ENCODE measurements at places on chromosomes 11 and 22.
A peak's percentile ranks its signal among the peaks of the same experiment; 100 is the strongest.

DNA sequence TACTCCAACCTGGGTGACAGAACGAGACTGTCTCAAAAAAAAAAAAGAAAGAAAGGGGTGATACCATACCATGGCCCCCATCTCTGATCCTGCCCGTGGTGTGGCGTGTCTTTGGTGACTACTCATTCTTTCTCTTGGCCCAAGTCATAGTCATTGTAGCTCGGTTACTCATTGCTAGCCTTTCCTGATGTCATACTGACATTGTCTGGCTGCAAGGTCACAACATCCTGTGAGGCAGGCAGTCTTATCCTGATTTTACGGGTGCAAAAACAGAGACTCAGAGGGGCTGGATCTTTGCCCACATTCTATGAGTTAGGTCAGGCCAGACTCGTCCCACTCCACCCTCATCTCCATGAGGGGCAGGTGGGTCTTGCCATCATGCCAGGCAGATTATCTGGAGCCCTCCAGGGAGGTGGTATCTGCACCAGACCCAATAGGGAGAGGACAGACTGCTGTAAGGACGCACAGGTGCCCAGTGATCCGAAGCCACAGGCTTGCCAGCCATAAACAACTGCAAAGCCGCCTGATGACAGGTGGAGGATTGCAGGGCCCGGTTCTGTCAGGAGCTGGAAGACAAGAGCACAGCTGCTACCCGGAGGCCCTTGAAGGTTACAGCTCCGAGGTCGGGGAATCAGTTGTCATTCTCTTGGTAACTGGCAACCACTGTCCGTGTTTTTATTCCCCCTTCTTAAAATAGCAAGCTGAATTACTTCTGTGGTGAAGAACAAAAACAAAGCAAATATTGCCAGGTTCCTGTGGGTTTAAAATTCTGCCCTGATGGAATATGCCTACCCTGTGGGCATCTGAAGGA is 13.8 kb downstream of the TOM1 start:
- no peak for DNase-seq

- DNase-seq: peak; percentile 8
Observed at GRCh38 chr11:45543808-45544422, 121.5 kb downstream of the CHST1 start.

DNA sequence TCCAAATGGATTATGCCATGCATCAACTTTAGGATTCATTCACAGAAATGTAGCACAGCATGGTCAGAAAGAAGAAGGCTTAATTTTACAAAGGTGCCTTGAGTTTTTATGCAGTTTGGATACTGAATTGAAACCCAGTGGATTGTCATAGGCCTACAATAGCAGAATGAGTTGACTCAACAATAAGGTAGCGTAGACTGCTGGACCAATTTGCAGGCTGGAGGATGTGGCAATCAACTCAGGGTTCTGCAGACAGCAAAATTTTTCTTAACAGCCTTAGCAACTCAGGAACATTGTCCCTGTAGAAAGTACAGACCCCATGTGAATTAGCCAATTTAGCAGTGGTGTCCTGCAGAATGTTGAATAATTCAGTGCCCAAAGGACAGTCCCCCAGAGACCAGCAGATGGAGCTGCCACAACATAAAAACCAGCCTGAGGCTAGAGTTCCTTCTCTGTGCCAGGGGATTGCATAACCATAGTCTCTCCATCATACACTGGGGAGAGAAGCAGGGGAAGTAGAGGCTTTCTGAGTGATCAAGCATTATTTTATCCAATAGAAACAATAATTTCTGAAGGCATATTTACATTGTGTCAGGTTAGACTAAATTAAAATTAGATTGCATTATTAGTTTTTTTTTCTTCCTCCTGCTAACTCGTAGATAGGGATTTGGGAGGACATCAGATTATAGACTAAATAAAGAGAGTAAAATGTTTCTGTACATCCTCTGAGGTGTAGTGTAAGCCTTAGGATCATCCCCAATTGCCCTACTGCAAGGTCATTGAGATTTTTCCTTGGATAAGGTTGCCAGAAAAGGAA is 20.3 kb upstream of the MRPL17 start:
- DNase-seq: peak; percentile 84

DNA sequence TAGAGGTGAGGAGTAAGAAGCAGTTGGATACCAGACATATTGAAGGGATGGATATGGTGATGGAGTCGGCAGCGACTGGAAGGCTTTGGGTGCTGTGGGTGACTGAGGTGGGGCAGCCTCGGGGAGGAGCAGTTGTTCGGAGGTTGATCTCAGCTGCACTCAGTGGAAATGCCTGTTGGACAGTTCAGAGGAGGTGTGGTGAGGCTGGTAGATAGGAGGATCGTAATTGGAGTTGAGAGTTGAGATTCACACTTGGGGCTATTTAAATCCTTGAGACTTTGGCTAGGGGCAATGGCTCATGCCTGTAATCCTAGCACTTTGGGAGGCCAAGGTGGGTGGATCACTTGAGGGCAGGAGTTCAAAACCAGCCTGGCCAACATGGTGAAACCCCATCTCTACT is 6.9 kb downstream of the OTUB1 start:
- no peak for DNase-seq

GRCh38 chr22:46737105-46737975 is 712 bp downstream of the CERK start:
- peak; percentile 50 for DNase-seq

- DNase-seq: no peak
Observed at GRCh38 chr22:49622241-49623105, 205.2 kb downstream of the BRD1 start.

DNA sequence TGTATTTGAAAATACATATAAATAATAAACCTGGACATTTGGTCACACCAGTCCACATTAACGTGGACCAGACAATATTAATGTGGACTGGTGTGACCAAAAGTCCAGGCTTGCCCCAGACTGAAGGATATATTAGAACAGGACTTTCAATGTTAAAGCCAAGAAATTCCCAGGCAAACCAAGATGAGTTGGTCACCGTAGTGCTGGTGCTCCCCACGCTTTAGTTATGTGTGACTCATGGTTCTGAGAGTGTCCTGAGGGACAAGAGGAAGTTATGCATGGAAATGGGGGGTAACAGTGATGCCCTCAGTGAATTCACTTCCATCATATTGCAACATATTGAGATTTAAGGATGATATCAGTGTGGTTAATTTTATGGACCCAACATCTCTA is 31.4 kb downstream of the POU2AF1 start:
- no peak for DNase-seq

GRCh38 chr22:24040946-24041345 is 29.8 kb downstream of the CABIN1 start:
- no peak for DNase-seq

DNA sequence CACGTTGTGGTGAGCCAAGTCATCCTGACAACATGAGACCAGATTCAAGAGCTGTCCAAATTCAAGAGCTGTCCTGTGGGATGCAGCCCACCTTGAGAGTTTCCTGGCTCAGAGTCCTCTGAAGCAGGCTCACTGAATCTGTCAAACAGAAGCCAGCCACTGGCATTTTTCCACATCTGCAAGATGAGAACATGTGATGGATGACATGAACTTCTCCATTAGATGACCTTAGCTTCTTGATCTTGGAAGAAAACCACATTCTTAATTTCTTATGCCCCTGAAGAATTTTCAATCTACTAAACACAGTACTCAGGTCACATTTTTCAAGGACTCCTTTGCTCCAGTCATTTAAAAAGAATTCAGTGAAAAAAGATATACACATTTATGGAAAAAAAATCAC is 291.0 kb downstream of the GUCY1A2 start:
- no peak for DNase-seq

DNA sequence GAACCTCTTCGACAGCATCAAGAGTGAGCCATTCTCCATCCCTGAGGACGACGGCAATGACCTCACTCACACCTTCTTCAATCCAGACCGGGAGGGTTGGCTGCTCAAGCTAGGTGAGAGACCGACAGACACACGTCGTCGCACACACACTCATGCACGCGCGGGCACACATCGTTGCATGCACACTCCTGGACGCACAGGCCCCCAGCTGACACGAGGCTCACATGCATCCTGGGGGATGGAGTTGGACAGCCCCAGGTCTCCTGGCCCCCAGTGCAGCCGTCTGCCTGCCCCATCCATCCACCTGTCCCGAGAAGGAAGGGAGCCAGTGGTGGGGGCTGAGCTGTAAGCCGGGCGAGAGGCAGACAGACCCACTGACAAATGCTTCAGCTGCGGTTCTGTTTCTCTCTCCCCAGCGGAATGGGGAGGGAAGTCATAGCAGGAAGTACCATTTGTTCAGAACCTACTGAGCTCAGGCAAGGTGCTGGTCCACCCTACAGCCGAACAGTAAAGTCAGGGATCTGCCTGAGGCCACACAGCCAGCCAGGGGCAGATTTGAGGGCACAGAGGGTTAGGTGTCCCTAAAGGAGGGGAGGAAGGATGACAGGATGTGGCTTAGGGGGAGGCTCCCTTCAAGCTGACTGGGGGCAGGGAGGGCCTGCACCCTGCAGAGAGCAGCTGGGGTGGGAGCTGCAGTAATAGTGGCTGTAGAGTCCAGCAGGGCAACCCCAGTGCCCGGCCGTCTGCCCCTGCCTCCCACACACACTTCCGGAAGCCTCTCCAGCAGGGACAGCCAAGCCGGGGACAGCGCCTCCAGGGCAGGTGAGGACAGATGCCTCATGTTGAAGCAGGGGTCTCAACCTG is 27.1 kb downstream of the CYTH4 start:
- peak; percentile 81 for DNase-seq

GRCh38 chr11:76049511-76049910 is 156.8 kb downstream of the WNT11 start:
- no peak for DNase-seq

GRCh38 chr22:28983788-28984441 is 77.7 kb downstream of the C22orf31 start:
- DNase-seq: no peak

DNA sequence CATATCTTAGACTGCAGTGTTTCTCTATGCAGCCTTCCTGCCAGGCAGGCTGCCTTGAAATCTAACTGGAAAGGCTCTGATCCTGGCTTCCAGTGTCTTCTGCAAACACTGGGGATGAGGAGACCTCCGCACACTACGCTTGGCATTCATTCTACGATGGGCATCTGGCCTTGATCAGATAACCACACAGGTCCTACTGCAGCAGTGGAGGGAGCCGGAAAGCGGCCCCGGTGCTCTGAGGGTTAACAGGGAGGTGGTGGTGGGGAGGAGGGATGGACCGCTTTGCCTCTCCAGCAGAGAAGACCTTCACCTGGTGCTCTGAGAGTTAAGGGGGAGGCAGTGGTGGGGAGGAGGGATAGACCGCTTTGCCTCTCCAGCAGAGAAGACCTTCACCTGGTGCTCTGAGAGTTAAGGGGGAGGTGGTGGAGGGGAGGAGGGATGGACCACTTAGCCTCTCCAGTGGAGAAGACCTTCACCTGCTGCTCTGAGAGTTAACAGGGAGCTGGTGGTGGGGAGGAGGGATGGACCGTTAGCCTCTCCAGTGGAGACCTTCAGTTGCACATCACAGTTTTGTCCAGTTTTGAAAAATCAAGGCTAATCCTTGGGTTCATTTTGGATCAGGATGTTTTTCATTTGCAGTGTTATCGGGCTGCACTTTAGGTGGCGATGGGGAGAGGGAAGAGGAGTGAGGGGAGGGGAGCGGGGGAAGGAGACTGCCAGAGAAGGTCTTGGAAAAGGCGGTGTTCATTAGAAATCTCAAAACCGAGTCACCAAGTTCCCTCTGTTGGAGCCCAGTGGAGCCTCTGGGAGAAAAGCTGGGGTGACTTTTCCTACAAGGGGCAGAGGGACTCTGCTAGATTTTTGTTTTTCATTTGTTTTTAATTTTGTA is 5.6 kb downstream of the GAL start:
- no peak for DNase-seq

DNA sequence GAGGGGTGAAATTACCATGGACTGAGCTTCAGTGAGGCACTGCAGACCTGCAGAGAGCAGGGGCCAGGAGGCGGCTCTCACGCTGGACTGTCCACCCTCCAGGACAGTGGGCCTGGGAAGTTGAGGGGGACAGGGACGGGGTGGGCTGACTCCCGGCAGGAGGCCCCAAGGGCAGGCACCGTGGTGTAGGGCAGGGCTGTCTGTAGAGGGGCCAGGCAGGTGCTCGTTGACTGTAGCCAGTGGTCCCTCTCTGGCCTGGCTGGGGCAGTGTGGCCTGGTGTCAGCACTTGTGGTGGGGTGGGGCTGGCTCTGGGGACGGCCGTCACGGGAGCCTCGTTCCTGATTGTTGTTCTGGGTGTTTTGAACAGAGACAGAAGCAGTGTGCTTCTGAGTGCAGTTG is 46.4 kb downstream of the MUC6 start:
- DNase-seq: no peak

GRCh38 chr22:20312396-20313191 is 7.3 kb downstream of the DGCR6L start:
- DNase-seq: no peak

GRCh38 chr11:31412946-31413345 is 43.3 kb downstream of the DNAJC24 start:
- DNase-seq: no peak

GRCh38 chr11:73532310-73532709 is 65.6 kb downstream of the FAM168A start:
- no peak for DNase-seq

GRCh38 chr11:117945047-117945810 is 16.0 kb upstream of the TMPRSS13 start:
- no peak for DNase-seq

GRCh38 chr11:126483621-126484195 is 128.2 kb downstream of the ST3GAL4 start:
- no peak for DNase-seq

DNA sequence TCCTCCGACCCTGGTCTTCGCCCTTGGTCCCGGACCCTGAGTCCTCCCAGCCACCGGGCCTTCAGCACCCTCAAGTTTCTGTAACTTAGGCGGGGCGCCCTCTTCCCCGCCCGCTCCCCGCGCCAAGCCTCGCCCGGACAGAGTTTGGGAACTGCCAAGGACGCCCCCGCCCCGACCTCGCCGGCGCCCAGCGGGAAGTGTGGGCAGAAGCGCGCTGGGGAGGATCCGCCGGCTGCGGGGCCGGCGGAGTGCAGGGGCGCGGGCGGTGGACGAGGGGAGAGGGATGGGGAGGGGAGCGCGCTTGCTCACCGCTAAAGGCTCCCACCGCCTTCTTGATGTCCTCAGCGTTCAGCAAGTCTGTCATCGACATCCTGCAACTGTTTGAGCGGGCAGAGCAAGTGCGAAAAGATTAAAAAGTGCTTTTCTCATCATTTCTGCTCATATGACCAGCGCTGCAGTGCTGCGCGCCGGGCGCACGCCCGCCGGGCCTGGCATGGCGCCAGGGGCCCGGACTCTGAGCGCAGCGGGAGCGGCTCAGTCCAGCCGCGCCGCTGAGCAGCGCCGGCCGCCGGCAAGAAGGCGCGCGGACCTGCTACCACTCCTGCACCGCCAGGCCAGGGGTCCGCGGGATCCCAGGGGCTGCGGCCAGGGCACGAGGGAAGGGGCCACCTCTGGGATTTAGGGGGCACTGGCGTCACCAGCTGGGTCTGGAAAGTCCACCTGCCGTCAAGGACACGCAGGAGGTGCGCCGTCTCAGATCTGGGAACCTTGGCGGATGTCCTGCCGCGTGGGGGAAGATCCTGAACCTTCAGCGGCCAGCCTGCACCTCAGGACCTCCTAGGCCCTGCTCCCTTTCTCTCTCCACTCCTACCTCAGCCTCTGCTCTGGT is at the start of gene PVALB:
Gene PVALB (minus strand): TSS at position 400 of the 889 bp plus-strand sequence. CDS start 30 bp downstream, at position 370.
- peak; percentile 15 for DNase-seq

GRCh38 chr11:88249706-88250105 is 74.5 kb upstream of the RAB38 start:
- no peak for DNase-seq

Data from KBM-7 (cell line).